Stimulated activated CD4-positive, alpha-beta T cell treated with anti-CD3 and anti-CD28 coated beads, TNF-alpha, amount 100 ng/mL, for 4 hours (primary cell): ENCODE measurements at places on chromosomes 2 and 18.
A peak's percentile ranks its signal among the peaks of the same experiment; 100 is the strongest.

- DNase-seq: no peak
Observed at GRCh38 chr2:39127973-39128372, 7.1 kb upstream of the SOS1 start.

DNA sequence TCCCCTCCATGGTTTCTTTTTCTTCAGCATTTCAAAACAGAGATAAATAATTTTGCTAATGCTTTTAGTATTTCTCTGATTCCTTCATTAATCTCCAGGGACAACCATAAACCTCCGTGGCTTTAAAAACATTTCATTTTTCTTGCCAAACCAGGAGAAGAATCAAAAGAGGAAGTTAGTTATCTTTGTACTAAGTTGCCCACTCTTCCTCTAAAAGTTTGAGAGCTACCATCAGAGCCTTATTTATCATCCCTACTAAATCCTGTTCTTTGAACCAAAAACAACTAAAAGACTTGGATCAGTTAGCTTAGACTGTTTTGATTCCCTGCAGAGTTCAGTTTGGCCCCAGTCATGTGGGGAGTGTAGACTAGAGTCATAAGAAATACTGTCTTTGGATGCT lies 208.4 kb downstream of the SETBP1 start:
- no peak for DNase-seq

GRCh38 chr18:52536039-52536438 lies 196.0 kb downstream of the DCC start:
- no peak for DNase-seq

DNA sequence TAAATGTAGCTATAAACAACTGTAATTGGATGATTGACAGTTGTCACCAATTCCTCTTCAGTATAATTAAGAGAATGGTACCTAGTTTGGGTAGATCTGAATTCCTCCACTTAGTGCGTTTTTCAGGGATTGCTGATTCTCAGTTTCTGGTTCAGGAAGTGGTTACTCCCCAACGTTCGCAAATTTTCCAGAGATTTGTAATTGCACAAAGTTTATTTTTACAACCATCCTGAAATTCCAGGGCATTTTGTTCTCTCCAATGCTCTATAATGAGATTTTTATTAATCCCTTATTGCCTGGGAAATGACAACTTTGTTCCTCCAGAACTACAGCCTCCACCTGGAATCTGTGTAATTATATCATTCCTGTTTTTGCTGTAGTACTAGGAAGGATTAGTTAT lies 710.6 kb upstream of the ZEB2 start:
- no peak for DNase-seq

- no peak for DNase-seq
Observed at GRCh38 chr2:62404913-62405312, 101.1 kb downstream of the TMEM17 start.

GRCh38 chr2:45938649-45939511 lies 287.4 kb downstream of the PRKCE start:
- DNase-seq: no peak

DNA sequence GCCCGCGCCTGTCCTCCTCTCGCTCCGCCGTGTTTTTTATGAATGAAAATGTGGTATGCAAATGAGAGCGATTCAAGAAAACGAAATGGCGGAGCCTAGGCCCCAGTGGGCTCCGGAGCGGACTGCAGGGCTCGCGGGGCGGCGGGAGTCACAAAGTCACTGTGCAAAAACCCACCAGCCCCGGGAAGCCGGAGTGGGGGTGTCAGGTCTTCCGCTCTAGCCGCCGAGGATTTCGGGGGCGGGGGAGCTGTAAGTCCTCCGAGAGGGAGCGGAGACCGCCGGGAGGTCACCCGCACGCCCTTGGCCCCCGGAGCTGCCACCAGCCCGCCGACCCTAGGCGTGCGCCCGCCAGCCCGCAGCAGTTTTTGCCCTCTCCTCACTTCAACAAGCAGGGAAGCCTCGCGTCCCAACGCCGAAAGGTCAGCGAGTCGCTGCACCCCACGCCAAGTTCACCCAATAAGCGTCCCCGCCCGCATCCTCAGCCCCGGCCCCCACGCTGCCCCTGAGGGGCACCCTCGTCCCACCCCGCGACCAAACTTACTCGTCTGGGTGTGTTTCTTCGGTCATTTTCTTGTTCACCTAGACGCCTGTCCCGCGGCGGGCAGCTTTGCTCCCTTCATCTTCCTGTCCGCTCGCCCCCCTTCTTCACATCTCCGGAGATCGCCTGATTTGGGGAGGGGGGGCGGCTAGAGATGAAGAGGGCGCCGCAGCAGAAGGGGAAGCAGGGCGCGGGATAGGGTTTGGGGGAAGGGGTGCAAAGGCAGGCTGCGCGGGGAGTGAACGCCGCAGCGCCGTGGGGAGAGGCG lies 775 bp downstream of the SPRED2 start:
- DNase-seq: peak; percentile 16

DNA sequence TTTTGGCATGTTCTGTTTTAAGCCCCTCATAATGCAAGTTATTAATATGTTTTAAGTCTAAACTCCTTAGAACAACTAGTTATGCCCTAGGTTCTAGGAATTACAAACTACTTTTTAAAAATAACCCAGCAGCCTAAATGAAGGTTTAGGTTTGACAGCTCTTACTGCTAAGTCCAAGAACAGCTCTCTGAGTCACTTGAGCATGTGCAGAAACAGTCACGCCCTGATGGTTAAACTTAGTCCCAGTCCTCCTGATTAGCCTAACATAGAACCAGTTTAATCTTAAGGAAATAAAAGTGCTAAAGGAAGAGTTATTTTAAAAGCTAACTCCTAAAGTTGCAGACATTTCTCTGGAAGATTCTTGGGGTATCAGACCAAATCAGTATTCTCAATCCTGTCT lies 72.5 kb downstream of the RMDN2 start:
- DNase-seq: no peak

DNA sequence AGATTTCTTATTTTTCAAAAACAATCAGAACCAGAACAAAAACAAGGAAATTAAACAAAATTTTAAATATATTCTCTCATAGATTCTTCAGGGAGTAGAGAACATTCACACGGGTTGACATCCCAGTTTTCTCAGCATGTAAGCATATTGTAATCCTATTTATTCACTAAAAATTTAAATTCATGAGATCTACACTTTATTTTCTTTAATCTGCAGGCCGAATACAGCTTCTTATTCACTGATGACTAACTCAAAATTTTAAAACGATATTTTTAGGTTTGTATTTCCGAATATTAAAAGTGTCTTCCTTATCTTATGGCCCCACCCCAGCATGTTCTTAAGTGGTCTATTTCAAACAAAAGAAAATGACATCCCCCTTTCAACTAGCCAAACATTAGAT lies 262.4 kb downstream of the MEIS1 start:
- no peak for DNase-seq

DNA sequence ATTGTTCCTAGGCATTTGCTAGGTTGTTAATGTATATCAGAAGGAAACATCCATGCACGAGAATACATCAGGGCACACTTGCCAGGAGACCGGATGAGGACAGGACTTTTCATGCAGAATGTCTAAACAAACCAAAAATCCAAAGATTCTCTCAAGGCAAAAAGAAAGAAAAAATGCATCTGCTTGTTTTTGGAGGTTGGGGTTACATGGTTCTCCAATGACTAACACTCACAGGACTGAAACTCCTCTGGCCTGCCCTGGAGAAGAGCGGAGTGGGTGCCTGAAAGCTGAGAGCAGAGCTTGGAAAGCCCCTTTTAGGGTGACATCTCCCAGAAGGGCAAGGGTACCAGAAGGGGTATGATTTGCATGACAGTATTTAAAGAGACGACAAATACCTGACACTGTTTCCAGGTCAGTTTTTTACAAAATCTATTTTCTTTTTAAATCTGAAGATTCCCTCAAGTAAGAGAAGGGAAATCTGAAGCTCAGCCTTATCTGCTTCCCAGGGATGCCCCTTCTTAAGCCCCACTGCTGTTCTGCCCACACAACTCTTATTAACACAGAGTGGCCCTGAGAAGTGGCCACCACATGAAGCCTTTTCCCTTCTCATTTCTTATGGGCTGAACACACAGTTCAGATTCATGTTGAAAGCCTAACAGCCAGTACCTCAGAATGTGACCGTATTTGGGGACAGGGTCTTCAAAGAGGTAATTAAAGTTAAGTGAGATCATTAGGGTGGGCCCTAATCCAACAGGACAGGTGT lies 216.4 kb downstream of the STK39 start:
- DNase-seq: no peak

GRCh38 chr2:1662606-1663180 lies 81.6 kb downstream of the PXDN start:
- no peak for DNase-seq

GRCh38 chr2:235726554-235726953 lies 232.7 kb downstream of the AGAP1 start:
- no peak for DNase-seq

DNA sequence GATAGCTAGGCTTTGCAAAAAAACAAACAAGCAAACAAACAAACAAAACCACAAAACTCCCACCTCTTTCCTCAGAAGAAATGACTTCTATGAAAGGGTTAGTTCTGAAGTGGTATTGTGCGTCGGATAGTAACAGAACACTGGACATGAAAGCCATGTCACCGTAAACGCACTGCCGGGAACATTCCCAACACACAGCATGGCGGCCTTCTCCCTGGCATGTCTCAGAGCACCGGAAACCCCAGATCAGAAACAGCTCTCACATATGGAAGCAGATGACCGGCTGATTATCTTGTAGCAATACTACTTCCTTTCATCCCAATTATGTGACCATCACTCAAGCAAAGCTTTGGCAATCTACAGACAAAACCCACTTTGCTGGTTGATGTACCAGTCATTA lies 197.8 kb upstream of the PXDN start:
- no peak for DNase-seq

DNA sequence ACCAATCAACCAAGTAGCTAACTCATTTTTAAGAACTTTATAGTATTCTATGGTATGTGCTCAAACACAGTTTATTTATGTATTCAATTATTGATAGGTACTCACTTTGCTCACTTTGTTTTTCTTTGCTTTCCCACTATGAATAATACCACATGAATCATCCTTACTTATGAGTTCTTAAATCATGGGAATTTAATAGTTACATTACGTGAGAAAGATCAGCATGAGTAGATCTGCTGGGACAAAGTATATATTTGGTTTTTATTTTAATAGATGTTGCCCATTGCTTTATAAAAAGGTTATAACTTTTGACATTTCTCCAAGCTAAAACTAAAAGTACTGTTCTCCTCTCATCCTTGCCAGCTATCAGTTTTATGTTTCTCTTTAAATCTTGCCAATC lies 390.7 kb downstream of the LRATD1 start:
- DNase-seq: no peak

DNA sequence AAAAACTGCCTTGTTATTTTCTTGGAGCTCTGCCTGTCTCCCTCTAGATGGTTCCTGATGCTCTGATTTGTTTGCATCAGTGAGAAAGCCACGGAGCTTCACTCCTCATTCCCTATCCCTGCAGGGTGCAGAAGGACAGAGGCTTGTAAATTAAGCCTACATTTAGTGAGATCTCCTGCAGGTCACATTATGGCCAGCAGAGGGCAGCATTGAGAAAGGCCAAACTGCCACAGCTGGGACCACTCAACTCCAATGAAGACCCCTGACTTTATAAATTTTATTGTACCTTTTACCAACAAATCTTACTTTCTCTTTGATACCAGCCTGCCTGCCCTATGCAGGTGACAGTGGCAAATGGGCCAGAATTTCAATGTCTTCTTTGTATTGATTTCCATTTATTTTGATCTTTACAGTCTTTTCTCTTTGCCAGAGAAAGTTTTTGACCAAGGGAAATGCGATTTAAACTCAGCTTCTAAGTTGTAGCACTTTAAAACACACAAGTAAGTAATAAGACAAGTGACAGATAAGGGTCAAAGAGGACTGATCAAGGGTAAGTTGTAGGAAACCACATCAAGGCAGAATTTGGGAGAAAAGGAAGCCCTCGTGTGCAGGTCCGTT lies 1029.1 kb upstream of the KLHL29 start:
- DNase-seq: peak; percentile 1

- DNase-seq: no peak
Observed at GRCh38 chr18:21049306-21049705, 62.3 kb downstream of the ROCK1 start.

DNA sequence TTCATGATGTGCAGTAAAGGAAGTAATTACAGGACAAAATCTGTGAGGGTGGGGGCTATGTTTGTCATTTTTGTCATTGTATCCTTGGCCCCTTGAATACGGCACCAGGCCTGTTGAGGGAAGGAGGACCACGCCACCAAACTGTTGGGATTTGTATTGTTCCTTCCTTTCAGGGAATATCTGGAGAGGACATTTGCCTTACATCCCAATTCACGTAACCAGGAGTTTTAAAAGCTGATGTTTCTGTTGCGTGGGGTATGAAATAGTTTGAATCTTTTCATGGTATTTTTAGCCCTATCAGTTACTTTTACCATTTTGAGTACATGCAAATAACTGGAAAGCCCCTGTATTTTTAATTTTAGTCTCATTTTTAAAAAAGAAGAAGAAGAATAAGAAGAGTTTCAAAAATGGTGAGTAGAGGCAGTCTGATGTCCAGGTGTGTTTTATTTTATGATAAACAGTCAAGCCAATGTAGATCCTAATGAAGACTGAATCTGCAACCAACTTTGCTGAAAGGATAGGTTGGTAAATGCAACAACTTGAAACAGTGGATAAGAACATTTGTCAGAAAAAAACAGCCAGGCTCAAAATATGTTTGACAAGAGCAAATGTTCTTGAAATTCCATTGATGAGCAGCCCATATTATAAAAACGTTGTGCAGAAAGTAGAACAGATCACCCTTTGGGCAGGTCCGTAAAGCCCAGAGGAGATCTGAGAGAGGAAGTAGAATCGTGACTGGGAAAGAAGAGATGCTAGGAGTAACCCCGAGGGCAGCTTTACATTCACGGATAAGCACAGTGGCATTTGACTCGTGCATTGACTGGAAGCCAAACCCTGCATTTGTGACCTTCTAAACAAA lies 54.5 kb downstream of the RASGRP3 start:
- no peak for DNase-seq

- no peak for DNase-seq
Observed at GRCh38 chr2:111662039-111662770, 221.8 kb downstream of the ANAPC1 start.

- no peak for DNase-seq
Observed at GRCh38 chr2:152165780-152166179, 9.8 kb downstream of the STAM2 start.

DNA sequence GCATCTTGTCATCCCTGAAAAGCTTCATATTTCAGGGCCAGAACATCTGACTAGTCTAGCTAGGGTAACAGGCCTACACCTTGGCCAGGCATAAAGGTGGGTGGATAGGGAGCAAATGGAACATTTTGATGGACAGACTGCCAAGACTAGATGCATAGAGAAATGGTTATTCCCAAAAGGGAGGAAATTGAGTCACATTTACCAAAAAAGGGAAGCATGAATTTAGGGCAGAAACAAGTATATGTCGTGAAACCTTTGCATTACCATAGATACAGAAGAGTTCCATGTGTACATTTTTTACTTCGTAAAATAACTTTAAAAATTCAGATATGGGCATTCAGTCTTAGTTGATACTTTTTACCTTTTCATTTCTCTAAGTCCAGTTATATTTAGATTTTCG lies 101.3 kb upstream of the ZEB2 start:
- no peak for DNase-seq
